NB4 (cell line): ENCODE measurements at places on chromosomes 16 and 17.
A peak's percentile ranks its signal among the peaks of the same experiment; 100 is the strongest.

- no peak for DNase-seq
Measured at GRCh38 chr16:16973707-16974591, 496.8 kb downstream of the XYLT1 start.

- no peak for DNase-seq
Measured at GRCh38 chr17:57396511-57396921, 140.2 kb downstream of the MSI2 start.

GRCh38 chr17:7324438-7324779 lies 4.7 kb downstream of the NEURL4 start:
- no peak for DNase-seq

DNA sequence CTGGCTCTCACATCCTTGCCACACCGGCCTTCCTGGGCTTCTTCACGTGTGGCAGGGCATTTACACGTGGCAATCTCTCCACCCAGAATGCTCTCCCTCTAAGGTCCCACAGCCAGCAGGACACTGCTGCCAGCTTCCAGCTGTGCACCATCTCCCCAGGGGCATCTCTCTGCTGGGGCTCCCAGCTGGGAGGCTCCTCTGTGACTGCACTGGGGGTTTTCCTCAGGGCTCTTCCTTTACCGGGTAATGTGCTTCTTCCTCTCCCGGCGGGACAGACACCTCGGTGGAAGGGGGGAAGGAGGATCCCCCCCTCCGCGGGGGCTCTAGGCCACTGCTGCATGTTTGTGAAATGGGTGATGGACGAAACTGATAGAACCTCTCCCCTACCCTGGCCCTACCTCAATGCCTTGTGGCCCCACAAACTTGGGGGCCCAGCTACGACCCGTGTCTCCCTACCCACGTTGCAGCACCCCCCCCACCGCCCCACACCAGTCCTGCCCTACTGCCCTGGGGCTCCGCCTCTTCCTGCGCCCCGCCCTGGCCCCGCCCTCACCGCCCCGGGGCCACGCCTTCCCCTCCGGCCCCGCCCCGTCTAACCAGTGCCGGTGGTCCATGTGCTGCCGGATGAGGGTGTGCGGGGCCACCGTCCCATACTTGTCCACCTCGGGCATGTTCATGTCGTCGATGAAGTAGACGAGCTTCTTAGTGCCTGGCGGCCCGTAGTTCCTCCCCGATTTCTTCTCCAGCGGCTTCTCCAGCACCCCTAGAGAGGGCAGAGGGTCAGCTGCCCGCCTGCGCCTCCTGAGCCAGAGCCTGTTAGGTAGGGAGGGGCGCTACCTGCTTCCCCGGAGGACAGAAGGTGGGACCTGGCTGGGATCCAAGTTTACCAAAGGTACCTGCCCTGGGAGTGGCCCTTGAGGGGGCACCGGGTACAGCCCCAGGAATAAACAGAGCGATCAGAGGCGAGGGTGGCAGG lies 92.6 kb downstream of the DNAH17 start:
- peak; percentile 38 for DNase-seq

DNA sequence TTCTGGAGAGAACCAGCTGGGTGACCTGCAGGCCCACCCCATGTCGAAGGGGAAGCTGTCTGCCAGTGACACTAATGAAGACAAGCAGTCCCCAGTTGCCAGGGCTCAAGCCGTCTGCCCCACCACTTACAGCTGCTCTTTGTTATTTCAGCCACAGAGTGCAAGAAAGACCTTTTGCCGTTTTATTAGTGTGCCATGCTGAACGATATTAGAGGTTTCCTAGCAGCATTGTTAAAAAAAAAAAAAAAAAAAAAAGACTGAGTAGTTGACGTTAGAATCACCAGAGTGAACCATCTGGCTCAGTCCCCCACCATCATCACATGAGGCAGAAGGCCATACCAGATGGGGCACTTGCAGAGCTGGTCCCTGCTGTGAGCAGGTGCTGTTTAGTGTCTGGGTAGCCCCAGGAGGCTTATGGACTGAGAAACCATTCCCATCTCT lies 26.5 kb upstream of the SLC39A11 start:
- DNase-seq: no peak

DNA sequence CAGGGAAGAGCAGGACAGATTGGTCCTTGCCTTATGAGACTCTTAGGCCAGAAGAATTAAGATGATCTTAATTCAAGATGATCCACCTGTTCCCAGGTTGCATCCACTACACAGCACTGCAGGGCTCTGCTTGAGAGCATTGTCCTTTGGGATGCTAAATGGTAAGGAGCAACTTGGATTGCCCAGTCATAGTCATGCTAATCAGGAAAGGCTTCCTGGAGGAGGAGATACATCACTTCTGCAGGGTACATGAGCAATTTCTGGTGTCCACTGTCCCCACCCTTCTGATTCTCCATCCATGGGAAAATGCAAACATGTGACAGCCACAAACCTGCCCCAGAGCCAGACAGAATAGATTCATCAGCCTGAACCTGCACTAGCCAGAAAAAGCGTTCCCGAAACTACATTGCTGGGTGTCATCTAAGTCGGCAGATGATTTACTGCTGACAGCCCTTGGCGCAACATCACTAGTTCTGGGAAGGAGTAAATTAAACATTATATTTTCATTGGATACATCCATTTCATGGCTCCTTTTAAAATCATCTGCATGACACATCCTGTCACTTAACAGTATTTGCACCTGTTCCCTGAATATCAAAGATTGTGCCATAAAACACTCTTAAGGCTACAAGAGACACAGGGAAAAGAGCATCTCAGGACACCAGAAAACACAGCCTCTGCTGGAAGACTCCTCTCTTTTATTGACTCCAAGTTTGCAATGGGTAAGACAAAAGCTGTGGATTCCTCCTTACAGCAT lies 282.2 kb downstream of the MAF start:
- DNase-seq: no peak

GRCh38 chr17:81733507-81734404 lies 21.7 kb downstream of the SLC25A10 start:
- peak; percentile 80 for DNase-seq

GRCh38 chr16:86388976-86389375 lies 121.4 kb upstream of the FOXF1 start:
- DNase-seq: no peak

- no peak for DNase-seq
Measured at GRCh38 chr16:4081521-4082021, 34.7 kb downstream of the ADCY9 start.

DNA sequence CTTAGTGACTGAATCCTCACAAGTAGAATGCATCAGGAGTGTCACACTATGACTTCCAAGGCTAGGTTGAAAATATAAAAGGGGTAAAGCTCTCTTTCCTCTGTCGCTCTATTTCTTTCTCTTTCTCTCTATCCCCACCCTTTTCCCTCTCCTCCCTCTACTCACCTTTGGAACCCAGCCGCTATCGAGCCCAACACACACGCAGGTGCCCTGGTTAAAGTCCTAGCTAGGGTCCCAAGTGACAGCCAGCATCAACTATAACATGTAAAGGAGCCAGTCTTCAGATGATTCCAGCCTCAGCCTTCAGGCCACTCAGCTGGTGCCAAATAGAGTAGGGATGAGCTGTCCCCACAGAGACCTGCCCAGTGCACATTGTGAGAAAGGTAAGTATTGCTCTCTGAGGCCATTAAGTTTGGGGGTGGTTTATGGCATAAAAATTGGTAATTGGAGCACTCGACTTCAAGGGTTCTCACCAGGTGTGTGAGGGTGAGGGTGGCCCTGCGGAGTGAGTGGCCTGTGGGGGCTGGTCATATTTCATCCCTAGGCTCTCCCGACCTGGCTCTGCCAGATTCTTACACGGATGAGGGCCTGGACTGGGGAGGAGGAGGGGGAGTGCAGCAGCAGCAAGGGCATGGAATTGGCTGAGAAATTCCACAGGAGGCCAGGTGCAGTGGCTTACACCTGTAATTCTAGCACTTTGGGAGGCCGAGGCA lies 14.9 kb upstream of the C16orf54 start:
- no peak for DNase-seq

DNA sequence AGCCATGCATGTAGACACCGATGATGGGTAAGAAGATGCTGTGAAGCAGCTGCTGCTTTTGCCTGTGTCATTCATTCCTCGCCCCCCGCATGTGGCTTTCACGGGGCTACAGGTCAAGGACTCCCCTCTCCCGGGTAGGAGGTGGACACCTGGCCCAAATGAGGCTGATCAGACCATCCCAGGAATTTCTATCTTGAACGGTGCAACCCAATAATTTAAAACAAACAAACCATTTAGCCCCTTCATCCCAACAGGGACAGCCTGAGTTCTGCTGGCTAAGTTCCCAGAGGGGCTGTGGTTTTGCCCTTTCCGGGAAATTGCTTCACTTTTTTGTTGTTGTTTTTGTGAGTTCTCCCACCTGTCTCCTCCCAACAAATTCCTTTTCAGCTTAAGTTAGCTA lies 137.7 kb upstream of the CDH5 start:
- peak; percentile 49 for DNase-seq

DNA sequence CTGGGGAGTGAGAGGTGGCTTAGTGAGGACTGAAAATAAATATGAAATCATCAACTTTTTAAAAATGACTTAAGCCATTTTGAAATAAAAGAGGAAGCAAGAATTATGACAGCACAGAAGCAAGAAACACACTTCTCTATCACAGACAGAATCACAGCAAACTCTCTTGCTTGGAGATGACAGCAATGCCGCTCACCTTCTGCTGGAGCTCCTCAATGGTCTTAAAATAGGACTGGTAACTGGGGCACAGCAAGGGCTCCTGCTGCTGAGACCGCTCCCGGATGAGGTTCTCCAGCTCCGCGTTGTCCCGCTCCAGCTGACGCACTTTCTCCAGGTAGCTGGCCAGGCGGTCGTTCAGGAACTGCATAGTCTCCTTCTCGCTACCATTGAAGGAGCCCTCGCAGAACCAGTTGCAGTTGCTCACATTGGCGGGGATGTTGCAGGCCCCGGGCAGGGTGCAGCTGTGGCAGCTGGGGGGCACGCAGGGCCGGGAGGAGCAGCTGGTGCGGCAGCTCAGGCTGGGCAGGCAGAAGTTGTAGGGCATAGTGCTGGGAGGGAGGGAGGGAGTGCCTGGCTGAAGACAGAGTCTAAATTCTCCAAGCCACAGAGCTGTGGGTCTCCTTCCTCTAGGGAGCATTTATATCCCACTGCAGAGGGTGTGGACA lies at the start of gene KRT31:
TSS of gene KRT31 (minus strand) at position 613 of the 665 bp plus-strand sequence. CDS start at position 544, 69 bp downstream.
- no peak for DNase-seq

DNA sequence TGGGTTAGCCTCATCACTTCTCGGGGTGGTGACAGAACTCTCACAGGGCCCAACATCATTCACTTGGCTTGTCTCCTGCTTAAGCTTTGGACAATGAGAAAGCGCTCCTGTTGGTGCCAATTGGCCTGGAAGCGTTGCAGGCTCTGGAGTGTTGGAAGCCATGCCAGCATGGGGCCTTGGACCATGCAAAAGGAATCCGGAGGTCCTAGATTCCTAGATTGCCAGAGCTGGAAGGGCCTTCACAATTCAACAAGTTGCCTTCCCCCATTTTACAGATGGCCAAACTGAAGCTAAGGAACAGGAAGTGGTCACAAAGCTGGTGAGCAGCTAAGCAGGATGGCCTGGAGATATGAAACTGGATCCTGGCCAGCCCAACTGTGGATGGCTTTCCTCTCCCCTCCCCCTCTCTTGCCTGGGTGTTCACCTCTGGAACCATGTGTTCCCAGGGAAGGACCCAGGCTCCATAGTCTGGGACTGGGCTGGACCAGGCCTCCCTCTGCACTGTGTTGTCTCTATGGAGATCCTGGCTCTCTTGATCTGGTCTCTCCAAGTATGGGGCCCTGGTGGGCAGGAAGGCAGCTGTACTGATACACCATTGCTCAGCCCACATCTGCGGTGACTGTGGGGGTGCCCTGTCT lies 6.0 kb upstream of the IGFBP4 start:
- DNase-seq: peak; percentile 71

DNA sequence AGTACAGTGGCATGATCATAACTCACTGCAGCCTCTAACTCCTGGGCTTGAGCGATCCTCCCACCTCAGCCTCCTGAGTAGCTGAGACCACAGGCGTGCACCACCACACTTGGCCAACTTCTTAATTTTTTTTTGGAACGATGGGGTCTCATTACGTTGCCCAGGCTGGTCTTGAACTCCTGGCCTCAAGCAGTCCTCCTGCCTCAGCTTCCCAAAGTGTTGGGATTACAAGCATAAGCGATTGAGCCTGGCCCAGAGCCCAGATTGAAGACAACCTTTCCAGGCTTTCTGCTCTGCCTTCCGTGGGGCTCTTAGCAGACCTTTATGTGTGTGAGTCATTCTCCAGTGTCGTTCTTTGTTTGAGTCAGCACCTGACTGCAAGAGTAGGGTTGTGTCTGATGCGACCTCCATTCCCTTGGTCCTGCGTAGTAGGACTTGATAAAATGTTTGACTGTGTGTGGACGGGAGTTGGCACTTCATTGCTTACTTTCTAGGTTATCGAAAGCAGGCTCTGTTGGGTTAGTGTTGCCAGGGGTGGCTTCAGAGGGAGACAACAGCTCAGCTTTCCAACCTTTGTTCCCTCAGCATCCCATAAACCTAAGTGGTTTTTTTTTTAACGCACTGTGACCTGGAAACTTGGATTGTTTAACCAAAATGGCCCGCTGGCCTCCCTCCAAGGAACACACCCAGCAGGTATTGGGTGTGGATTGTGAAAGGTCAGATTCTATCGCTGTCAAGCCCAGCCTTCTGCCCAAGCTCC lies 26.4 kb downstream of the EEF2K start:
- DNase-seq: no peak

GRCh38 chr17:36777118-36777517 lies 160.2 kb upstream of the LHX1 start:
- peak; percentile 41 for DNase-seq

DNA sequence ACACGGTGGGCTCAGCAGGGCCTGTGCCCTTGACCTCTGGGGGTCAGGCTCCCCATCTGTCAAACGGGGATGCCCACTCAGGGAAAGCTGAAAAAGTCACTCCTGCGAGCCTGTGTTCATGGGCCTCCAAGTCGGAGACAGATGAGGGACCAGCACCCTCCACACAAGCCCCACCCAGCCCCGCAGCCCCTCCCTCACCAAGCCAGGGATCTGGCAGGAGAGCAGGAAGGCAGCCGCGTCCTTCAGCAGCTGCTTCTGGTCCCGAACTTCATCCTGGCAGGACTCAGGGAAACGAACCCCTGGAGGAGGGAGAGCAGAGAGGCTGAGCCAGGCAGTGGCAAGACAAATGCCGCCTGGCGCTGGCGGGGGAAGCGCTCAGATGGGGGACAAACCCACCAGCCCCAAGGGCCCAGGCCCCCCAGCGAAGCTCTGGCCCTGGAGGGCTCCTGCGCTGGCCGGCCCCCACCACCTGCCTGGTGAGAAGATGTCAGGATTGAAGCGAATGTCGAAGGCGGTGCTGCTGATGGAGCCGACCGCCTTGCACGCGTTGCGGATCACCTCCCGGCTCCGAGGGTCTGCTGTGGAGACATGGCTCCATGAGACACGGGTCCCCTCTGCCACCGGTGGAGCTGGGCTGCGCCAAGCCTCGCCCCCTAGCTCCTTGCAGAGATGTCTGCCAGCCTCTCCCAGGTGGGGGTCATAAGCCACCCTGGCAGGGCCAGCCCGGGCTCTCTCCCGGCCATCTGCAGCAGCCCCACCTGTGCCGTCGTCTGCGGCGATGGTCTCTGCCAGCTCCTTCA lies 15.4 kb downstream of the CLUH start:
- no peak for DNase-seq
